Anterior cingulate cortex (tissue), 58 donors: ENCODE measurements at places on chromosomes 2 and 18.

DNA sequence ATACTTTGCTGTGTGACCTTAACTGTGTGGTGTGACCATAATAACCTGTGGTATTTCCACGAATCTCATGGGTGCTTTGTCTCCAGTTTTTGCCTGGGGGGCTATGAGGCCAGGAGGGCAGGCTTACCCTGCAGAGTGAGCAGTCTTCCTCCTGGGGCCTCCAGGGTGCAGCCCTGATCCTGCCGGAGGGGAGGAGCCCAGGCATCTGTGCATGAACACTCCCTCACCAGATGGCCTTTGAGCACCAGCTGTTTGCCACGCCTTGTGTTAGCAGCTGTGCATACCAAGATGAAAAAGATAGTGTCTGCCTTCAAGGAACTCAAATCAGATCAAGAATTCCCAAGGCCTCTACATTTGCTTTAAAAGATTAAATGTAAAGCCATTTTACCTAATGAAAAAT is 75.0 kb upstream of the RBM44 start:
- DNase-seq = no peak

DNA sequence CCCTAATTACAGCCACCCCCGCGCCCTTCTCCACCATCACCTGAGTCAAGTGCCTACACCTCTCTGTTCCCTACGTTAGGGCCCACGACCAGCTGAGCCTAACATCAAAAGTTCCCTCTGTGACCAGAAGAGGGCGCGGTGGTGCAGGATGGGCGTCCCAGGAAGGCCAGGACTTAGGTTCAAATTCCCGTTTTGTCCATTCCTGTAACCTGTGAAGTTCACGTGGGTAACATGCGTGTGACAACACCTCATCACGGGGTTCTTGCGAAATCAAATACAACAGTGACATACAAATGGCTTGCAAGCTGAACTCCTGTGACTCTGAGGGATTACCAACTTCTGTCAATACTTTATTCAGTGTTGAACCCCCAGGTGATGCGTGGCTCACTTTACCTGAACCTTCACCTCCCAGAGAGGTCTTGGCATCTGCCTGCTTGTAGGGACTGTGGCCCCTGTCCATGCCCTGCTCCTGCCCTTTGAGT is 207.9 kb downstream of the ARL4C start:
- peak; percentile 17 for DNase-seq

GRCh38 chr2:11406267-11406957 is 59.5 kb downstream of the E2F6 start:
- DNase-seq = peak; percentile 17

GRCh38 chr18:1483385-1483784 is 578.7 kb downstream of the ADCYAP1 start:
- DNase-seq = no peak

GRCh38 chr2:220068846-220069245 is 441.4 kb downstream of the SLC4A3 start:
- no peak for DNase-seq

- DNase-seq = no peak
Observed at GRCh38 chr2:158131919-158132566, 30.4 kb downstream of the UPP2 start.

DNA sequence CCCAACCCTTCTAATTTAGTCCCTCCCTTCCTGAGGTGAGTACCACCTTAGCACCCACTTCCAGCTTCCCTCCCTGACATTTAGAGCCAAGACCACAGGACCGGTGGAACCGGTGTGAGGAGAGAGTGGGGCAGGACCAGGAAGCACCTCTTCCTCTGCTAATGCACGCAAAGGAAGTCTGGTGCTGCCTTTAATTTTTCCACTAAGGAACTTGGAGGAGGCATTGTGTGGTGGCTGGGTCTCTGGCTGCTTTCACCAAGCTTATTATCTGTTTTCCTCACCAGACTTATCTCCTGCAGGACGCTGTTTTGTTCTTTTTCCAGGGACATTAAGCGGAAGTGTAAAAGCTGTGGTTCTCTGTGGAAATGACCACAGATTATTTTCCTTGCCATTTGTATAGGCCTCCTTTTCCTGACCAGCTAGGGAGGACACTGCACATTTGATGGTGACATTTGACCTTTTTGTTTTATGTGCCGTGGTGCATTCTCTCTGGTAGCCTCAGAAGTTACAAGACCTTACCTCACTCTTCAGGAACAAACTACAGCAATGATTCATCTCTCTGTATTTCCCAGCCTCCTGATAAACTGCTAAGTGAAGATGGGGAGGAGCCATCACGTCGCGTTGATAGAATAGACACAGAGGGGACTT is 39.8 kb upstream of the SPTBN1 start:
- no peak for DNase-seq

- DNase-seq = no peak
Observed at GRCh38 chr18:48931680-48932461, 18.9 kb downstream of the SMAD7 start.

- DNase-seq = no peak
Observed at GRCh38 chr2:147688242-147688641, 156.6 kb upstream of the ACVR2A start.

- DNase-seq = no peak
Observed at GRCh38 chr2:236107942-236108625, 60.1 kb downstream of the GBX2 start.

DNA sequence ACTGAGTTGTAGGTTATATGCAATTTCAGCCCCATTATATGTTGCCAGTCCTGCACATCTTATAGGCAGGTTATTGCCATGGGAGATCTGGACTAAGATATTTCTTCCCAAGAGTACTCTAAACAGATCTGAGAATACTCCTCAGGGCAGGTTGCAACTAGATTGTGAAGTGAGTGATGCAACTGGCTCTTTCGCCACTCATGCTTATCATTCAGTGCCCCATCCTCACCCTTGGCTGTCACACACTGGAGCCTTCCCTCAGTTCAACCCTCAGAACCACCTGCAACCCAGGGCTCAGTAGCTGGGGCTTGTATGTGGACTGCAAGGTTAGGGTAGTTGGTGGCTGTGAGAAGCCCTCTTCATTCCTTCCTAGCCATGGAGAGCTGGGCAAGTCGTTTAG is 14.1 kb downstream of the MERTK start:
- DNase-seq = no peak

- no peak for DNase-seq
Observed at GRCh38 chr2:13015532-13016320, 299.0 kb downstream of the TRIB2 start.

- no peak for DNase-seq
Observed at GRCh38 chr2:145751155-145751554, 1231.2 kb upstream of the ZEB2 start.

GRCh38 chr2:132692816-132693215 is 22.8 kb upstream of the LYPD1 start:
- DNase-seq = no peak

DNA sequence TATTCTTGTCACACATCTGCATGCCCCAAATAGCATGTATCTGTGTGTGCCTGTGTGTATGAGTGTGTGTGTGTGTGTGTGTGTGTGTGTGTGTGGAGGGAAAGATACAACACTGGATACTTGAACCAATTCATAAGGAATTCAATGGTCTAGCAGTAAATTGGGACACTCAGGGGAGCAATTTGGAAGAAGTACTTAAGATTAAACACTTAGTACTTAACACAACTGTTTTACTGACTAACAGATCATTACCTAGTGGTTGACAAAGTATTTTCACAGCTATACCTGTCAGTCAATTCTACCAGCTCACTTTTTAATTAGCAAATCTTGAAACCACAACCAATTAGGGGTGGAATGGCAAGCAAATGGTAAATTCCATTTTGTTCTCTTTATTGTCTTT is 1024.1 kb downstream of the TMEM182 start:
- DNase-seq = no peak

DNA sequence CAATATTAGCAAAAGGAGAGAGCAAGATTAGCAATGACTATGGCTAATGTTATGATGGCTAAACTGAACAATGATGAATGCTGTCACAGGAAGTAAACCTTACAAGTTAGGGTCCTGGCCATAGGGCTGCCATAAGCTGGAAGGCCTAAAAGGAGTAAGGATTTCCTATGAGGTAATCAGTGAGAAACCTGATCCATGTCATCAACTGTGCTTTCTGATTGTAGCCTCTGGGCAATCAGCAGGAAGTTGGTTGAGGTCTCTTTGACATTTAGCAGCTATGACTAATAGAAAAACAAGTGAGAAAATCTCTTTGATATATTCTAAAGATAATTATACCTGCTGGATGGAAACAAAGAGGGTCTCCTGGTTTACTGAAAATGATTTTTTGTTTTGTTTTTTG is 193.0 kb downstream of the RAB3GAP1 start:
- DNase-seq = no peak

DNA sequence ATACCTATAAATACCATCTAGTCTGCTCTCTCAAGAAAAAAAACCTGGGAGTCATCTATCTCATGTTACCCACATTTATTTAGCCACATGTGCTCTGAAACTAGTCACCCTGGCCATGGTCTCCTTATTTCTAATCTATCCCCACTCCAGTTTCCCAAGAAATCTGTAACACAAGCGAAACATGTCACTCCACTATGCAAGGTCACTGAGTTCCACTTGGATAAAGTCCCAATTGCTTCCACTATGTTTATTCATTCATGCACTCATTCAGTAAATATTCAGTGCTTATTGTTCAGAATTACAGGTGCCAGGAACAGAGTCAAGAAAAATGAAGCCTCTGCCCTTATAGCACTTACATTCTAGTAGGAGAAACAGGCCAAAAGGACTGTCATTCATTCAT is 369.4 kb upstream of the CYRIA start:
- DNase-seq = no peak

- no peak for DNase-seq
Observed at GRCh38 chr2:55776479-55776878, 82.8 kb upstream of the PNPT1 start.

- no peak for DNase-seq
Observed at GRCh38 chr18:12362473-12363174, 14.4 kb downstream of the AFG3L2 start.

DNA sequence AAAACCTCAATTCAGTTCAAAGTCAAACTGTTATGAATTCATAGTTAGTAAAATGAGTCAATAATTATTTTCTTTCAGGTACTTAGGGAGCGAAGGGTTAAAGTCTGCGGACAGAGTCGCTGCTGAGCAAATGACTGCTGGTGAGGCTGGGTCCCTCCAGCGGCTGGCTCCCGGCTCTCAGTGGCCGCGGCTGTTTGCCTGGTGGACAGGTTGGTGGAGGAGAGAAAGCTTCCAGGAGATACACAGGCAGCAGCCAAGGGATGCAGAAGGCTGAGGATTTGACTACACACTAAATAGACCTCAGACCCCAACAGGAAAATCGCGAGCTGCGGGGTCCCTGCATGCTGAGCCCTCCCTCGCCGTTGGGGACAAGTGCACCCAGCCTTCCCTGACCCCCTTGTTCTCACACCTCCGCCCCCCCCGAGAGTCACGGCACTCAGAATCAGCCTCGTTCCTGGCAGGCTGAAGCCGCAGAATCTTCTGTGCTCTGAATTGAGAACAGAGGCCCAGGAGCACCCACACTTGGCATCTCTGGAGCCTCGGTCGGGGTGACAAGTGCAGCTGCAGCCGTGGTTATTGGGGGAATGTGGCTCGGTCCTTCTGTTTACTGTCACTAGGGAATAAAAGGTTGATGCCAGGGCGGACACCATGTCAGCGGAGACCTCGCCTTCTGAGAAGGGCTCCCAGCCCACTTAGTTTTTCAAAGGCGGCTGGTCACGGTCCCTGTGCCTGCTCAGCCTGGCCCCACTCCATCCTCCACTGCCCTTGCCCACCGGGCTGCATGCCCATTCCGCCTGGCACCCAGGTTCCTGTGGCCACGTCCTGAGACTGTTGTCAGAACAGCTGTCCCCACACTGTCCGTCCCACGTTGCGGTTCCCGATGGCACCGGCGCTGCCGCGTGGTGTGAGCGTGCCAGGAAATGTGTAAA is 74.0 kb downstream of the SLC66A2 start:
- no peak for DNase-seq

GRCh38 chr2:26772064-26773001 is 8.2 kb downstream of the SLC35F6 start:
- peak; percentile 39 for DNase-seq

DNA sequence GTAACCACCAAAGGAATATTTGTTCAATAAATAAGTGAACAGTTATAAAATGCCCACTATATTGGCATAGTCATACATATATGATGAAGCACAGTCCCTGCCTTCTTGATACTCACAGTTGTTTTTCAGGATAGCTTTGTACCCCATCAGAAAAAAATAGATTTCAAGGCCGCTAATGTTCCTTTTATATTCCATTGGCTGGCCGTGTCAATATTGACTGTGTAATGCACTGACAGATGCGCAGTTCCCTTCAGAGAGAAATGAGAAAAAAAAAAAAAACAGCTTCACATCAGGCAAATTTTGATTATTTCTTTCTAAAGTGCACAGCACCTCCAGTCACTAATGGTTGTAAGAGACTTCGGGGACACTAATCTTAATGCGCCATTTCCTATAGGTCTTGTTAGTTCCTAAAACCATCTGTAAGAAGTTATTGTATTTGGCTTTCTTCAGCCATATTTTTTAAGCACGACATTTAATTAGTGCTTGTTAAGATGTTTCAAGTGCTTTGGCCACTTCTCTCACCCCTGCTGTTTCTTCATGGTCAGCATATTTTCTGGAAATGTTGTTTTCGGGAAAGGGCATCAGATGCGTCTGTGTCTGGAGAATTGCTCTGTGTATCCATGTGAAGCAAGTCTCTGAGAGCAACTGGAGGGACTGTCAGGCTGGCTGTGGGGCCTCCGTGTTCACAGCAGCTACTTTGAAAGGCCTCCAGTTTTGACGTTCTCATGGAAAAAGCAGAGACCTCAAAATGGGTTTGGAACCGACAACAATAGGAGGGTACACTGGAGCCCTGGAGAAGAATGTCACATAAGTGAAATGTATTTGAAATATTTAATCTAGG is 378.3 kb downstream of the MTX2 start:
- DNase-seq = no peak

GRCh38 chr2:62956651-62957050 is 94.0 kb upstream of the OTX1 start:
- no peak for DNase-seq

GRCh38 chr2:6635296-6635695 is 230.4 kb downstream of the CMPK2 start:
- no peak for DNase-seq

- no peak for DNase-seq
Observed at GRCh38 chr2:177020524-177021119, 192.0 kb upstream of the HNRNPA3 start.
